Stimulated activated CD4-positive, alpha-beta T cell treated with anti-CD3 and anti-CD28 coated beads, Interleukin-4, amount 100 ng/mL, for 24 hours (primary cell): ENCODE measurements at places on chromosomes 12 and 14.

GRCh38 chr12:24920141-24920540 lies 28.8 kb downstream of the BCAT1 start:
- DNase-seq: no peak

DNA sequence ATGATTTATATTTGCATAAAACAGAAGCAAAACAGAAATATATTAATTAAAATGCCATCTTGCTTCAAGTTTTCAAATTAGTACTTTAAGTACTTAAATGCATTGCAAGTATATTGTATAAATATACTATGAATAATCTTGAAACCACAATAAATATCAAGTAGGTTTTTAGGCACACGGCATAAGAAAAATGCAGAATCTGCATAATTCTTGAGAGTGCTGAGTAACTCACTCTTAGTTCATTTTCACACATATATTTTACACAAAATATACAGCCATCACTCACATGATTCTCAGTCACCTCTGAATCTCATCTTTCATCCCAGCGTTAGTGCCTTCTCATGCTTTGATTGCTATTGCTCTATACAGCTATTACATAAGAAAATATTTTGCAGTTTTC lies 51.9 kb downstream of the SLC6A15 start:
- DNase-seq: no peak

DNA sequence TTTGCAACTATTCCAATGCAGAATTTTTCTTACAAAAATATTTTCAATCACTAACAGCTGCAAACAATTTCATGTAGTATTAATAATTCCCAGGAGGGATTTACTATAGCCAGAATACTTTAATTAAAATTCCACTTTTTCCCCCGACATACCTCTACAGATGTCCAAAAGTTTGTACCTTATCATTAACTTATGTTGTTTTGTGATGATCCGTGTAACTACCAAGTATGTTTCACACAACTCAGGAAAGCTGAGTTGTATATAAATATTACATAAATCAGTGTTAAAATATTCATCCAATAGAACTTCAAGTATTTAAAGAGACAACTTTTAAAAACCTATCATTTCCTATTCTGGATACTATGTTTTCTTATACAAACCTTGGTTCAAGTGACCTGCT lies 2.4 kb downstream of the EPS8 start:
- DNase-seq: no peak

DNA sequence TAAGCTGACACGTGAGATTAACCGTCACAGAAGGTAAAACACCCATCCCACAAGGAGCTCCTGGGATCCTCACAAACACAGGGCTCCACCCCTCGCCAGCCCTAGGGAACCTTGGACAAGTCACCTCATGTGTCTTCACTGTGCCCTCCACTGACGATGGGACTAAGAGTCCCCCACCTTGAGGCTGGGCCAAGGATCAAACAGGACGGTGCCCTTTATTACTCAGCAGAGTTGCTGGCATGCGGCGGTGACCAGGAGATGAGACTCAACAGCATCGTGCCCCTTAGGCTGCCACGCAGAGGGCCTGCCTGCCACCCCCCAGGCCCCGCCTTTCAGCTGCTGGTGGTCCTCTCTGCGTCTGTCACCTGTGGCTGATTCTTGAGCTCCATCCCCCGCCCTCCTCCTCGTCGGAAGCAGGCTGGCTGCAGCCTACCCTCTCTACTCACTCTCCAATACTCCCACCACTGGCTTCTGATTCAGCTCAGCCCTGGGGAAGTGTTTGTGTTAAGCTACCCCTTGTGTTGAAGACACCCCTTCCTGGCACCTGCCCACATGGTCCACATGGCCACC lies 105.2 kb downstream of the DICER1 start:
- DNase-seq: no peak

DNA sequence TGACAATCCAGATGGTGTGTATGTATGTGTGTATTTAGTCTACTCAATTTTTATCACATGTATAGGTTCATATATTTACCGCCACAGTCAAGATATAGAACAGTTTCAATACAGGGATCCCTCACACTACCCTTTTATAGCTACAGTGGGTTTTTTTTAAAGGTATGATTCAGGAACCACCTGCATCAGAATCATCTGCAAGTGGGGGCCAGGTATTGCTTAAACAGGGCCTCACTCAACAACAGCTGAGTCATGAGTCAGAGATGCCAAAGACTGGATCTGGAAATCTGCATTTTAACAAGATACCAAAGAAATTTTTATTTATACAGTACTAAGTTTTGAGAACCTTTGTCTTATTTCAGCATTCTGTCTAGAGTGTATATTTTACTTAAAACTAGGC lies 117.6 kb downstream of the SLC35F4 start:
- no peak for DNase-seq

- peak; percentile 64 for DNase-seq
These were observed 2.7 kb upstream of the GALNT6 start for GRCh38 chr12:51393676-51394545.

- DNase-seq: no peak
These were observed 23.9 kb downstream of the LRRK2 start for GRCh38 chr12:40248585-40249297.
